Airway epithelial cell (primary cell): ENCODE measurements at places on chromosomes 1 and 21. TPM values are rescaled to one million over a fixed set of nuclear protein-coding genes. Genes with fewer than 3 reads are reported as not detected.

Gene F11R
- 117 and 131 TPM in 2 replicates for total RNA-seq

Gene HMGCL
- 31.4 and 32.7 TPM in 2 replicates for total RNA-seq

Gene TNFRSF9
- not detected in 2 replicates for total RNA-seq

Gene GPR25
- total RNA-seq = not detected in 2 replicates

Gene NPHS2
- total RNA-seq = not detected in 2 replicates

Gene SPRR5
- total RNA-seq = 0.71 TPM in 1 of 2 replicates, not detected in the other

Gene SPRR1A
- 83.3 and 172 TPM in 2 replicates for total RNA-seq

Gene OPRD1
- not detected in 2 replicates for total RNA-seq

Gene ACTL8
- total RNA-seq = 0.85 TPM in 1 of 2 replicates, not detected in the other

Gene LGR6
- total RNA-seq = 0.14 TPM in 2 replicates

Gene MTX1
- total RNA-seq = 72.9 and 101 TPM in 2 replicates

Gene CD46
- 58.2 and 71.9 TPM in 2 replicates for total RNA-seq

Gene NLRP3
- total RNA-seq = not detected in 2 replicates

Gene ABCA4
- 0.42 and 0.56 TPM in 2 replicates for total RNA-seq

Gene PKP1
- 256 and 357 TPM in 2 replicates for total RNA-seq

Gene TMEM61
- total RNA-seq = 0.85 and 1.5 TPM in 2 replicates

Gene HSD3B1
- total RNA-seq = not detected in 2 replicates

Gene PDXK
- 137 and 146 TPM in 2 replicates for total RNA-seq

Gene KCNA2
- not detected in 2 replicates for total RNA-seq

Gene IL6R
- total RNA-seq = 35.9 and 41.9 TPM in 2 replicates

Gene CFHR2
- not detected in 2 replicates for total RNA-seq

Gene NUF2
- total RNA-seq = 9.5 and 14.9 TPM in 2 replicates

Gene HCRTR1
- not detected in 2 replicates for total RNA-seq

Gene GJA8
- total RNA-seq = not detected in 2 replicates

Gene CNKSR1
- total RNA-seq = 16.8 and 31.6 TPM in 2 replicates

Gene RNU1-3
- under 0.01 TPM in 2 replicates for total RNA-seq

Gene FOXD3
- not detected in 2 replicates for total RNA-seq

Gene FAM3B
- total RNA-seq = not detected in 2 replicates

Gene STUM
- not detected in 2 replicates for total RNA-seq

Gene ABCG1
- 8.7 and 9.7 TPM in 2 replicates for total RNA-seq

Gene SNX27
- 10.6 and 16.1 TPM in 2 replicates for total RNA-seq

Gene LSM10
- 29.7 and 45.2 TPM in 2 replicates for total RNA-seq

Gene RNF186
- not detected in 2 replicates for total RNA-seq

Gene LZIC
- total RNA-seq = 25.5 and 26.9 TPM in 2 replicates

Gene YY1AP1
- total RNA-seq = 36.4 and 39.1 TPM in 2 replicates

Gene CNIH3
- total RNA-seq = 0.09 and 0.14 TPM in 2 replicates

Gene UBE2J2
- total RNA-seq = 43.3 and 56.1 TPM in 2 replicates

Gene ATAD3A
- 56.8 and 65.5 TPM in 2 replicates for total RNA-seq

Gene BRDT
- total RNA-seq = not detected in 2 replicates

Gene CR1L
- 0.07 TPM in 1 of 2 replicates, not detected in the other for total RNA-seq

Gene IGSF9
- total RNA-seq = 42.0 and 44.1 TPM in 2 replicates

Gene KRTAP21-1
- not detected in 2 replicates for total RNA-seq

Gene AADACL4
- total RNA-seq = not detected in 2 replicates

Gene CRYBG2
- total RNA-seq = 72.4 and 99.7 TPM in 2 replicates
